Astrocyte (in vitro differentiated cells and primary cell): ENCODE measurements at places on chromosomes 1 and 21. TPM values are rescaled to one million over a fixed set of nuclear protein-coding genes. Genes with fewer than 3 reads are reported as not detected.

DNA sequence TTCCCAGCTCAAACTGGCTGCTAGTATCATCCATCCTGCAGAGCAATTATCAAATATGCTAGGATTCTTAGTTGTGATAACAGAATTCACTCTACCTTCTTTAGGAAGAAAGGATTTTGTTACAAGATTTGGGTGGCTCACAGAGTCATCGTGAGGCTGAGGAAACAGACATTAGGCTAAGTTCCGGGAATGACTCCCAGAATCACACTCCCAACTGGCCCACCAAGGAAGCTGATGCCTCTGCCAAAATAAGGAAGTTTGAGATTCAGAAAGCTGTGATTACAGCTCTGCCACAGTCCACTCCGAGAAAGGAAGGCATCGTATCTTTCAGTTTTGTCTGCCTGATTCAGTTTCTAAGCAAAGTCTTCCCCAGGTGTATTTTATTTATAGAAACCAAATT, 50.6 kb upstream of the LYPLAL1 start:
- no peaks in the 10 kb centered on the region for H3K4me1 ChIP-seq
- no peaks in the 10 kb centered on the region for H3K36me3 ChIP-seq
- no peak for DNase-seq
- no peak overlapping the region for H3K4me3 ChIP-seq
- H3K27me3 ChIP-seq, result no peaks in the 10 kb centered on the region

Gene PCBP3
- total RNA-seq, result 1.8 and 2.5 TPM in 2 replicates

DNA sequence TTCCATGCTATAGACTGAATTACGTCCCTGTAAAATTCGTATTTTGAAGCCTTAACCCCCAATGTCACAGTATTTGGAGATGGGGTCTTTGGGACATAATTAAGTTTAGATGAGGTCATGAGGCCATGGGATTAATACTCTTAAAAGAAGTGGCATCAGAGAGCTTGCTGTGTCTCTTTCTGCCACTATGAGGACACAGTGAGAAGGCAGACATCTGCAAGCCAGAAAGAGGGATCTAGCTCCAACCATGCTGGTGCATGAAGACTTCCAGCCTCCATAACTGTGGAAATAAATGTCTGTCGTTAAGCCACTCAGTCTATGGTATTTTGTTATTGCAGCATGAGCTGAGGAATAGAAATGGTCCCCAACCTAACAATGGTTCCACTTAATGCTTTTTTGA, 99.0 kb downstream of the LTN1 start:
- H3K4me1 ChIP-seq, result no peaks in the 10 kb centered on the region
- no peak for DNase-seq
- H3K27me3 ChIP-seq, result peaks cover 8% of the 10 kb centered on the region
- no peak overlapping the region for H3K4me3 ChIP-seq

DNA sequence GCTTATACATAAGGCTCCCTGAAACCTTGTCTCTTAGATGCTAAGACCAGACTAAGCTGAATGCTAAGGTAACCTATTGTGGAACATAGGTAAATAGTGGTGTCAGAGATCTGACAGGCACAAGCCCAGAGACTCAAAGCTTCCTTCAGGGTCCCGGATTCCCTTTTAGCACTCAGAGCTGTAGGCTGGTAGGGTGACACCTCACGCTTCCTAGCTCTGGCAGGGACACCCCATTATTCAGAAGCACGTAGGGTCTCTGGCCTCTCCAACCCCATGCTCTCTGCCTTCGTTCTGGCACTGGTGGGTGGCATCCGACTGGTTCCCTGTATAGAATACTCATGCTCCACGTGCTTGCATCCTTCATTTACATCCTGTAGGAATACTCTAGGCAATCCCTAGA, 68.4 kb downstream of the CD34 start:
- H3K4me1 ChIP-seq, result no peaks in the 10 kb centered on the region
- no peak for DNase-seq
- no peak overlapping the region for H3K27ac ChIP-seq
- no peaks in the 10 kb centered on the region for H3K36me3 ChIP-seq
- H3K27me3 ChIP-seq, result no peaks in the 10 kb centered on the region

DNA sequence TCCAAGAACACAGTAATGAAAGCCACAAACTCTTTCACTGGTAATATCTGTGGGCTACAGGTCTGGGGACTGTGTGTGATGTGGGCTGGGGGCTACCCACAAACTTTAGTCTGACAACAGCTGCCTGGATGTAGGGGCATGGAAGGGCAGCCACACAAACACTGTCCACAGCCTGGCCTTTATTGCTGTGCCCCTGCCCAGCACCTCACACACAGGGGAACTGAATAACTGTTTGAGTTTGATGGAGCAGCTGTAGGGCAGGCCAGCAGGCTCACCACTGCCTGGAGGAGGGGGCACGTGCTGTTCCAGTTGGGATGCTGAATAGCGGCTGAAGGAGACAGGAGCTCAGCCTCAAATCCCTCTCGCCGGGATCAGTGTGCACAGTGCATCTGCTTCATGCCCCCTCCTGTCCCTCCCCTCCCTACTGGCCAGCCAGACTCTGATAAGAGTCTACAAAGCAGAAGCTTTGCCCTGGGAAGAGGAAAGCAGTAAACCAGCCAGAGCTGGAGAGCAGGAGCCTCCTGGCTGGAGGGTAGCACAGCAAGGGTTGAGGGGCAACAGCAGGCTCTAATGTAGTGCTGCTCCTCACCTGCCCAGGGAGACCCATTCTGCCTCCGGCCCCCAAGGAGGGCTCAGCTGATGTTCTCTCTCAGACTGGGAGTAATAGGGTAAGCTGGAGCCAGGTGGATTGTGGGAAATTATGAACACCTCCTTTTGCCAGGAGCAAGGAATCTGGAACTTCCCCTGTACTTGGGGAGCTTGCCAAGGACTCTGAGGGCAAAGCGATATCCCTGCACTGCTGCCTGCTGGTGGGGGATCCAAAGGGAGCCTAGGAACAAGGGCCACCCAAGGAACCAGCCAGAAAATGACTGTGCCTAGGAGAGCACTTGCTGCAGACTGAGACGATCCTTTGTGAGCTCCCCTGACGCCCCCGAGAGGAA, 70.2 kb upstream of the GOLT1A start:
- no peak overlapping the region for H3K4me3 ChIP-seq
- no peak overlapping the region for H3K27ac ChIP-seq
- H3K27me3 ChIP-seq, result peaks cover 37% of the 10 kb centered on the region

Gene RGS18
- total RNA-seq, result not detected in 2 replicates

- peaks cover 32% of the 10 kb centered on the region for H3K4me1 ChIP-seq
- H3K4me3 ChIP-seq, result no peak overlapping the region
- H3K27me3 ChIP-seq, result no peaks in the 10 kb centered on the region
- DNase-seq, result no peak
These were observed 18.0 kb downstream of the COL16A1 start for GRCh38 chr1:31685795-31686194.

- H3K36me3 ChIP-seq, result no peaks in the 10 kb centered on the region
- peak; percentile 26 for DNase-seq
- H3K4me1 ChIP-seq, result no peaks in the 10 kb centered on the region
- no peaks in the 10 kb centered on the region for H3K27me3 ChIP-seq
- no peak overlapping the region for H3K27ac ChIP-seq
- H3K4me3 ChIP-seq, result no peak overlapping the region
These were observed 20.7 kb upstream of the HRNR start for GRCh38 chr1:152244576-152245273.

DNA sequence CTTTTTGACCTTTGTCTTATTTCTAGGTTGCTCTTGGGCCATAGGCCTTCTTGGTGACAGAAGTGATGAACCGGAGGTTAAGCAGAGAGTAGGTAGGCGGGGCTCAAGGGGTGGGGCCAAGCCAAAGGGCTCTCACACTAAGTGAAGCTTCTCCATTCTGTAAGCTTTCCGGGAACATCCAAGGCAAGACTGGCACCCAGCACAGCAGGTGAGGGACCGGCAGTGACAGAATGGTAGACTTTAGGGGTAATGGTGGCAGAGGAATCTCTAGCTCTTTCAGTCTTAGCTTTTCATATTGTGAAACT, at the start of gene TNFAIP8L2:
Gene TNFAIP8L2, plus strand, starts transcription at position 135 of the 305 bp plus-strand sequence. CDS start 2,049 bp downstream, outside the sequence.
- H3K27me3 ChIP-seq, result no peaks in the 10 kb centered on the region
- peaks cover 9% of the 10 kb centered on the region for H3K36me3 ChIP-seq
- H3K4me1 ChIP-seq, result no peaks in the 10 kb centered on the region
- no peak within 1 kb of the TSS for H3K27ac ChIP-seq
- no peak within 1 kb of the TSS for H3K4me3 ChIP-seq

DNA sequence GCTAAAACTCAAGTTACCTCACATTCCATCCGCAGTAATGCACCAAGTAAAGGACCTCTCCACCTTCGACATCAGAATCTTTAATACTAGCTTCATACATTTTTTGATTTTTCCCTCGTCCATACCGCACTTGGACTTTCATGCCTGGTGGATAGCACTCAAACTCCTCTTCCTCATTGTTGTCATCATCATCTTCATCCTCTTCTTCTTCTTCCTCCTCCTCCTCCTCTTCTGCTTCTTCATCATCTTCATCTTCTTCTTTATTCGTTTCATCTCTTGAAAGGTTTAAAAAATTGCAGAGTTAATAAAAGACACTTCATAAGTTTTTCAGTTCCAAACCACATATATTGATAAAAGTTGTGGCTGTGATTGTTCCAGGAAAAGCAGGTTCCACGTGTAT, 52.7 kb upstream of the RBM34 start:
- no peak for DNase-seq
- H3K27ac ChIP-seq, result no peak overlapping the region

- H3K36me3 ChIP-seq, result no peaks in the 10 kb centered on the region
- no peak overlapping the region for H3K27ac ChIP-seq
- H3K27me3 ChIP-seq, result peaks cover 23% of the 10 kb centered on the region
- H3K4me1 ChIP-seq, result peaks cover 15% of the 10 kb centered on the region
These were observed 5.5 kb downstream of the RIPK4 start for GRCh38 chr21:41761211-41761933.

Gene PKP1
- 0.07 and 0.22 TPM in 2 replicates for total RNA-seq

GRCh38 chr1:170680428-170680827, 16.5 kb downstream of the PRRX1 start:
- H3K27me3 ChIP-seq, result no peaks in the 10 kb centered on the region
- H3K27ac ChIP-seq, result no peak overlapping the region
- no peak overlapping the region for H3K4me3 ChIP-seq
- H3K36me3 ChIP-seq, result no peaks in the 10 kb centered on the region
- peak; percentile 83 for DNase-seq

Gene SLC5A9
- total RNA-seq, result not detected in 2 replicates
